Caco-2 (cell line): ENCODE measurements at places on chromosomes 12 and 14. TPM values are rescaled to one million over a fixed set of nuclear protein-coding genes. Genes with fewer than 3 reads are reported as not detected.

The INTS13 gene
- 40.1 and 41.5 TPM in 2 replicates for total RNA-seq

The CLIP1 gene
- 80.9 and 85.0 TPM in 2 replicates for total RNA-seq

GRCh38 chr14:99671235-99672224 is 12.6 kb upstream of the CYP46A1 start:
- H3K36me3 ChIP-seq, result no peaks in the 10 kb centered on the region
- H3K27me3 ChIP-seq, result no peaks in the 10 kb centered on the region
- no peak overlapping the region for H3K4me3 ChIP-seq

- no peak overlapping the region for H3K27ac ChIP-seq
- no peak for DNase-seq
Observed at GRCh38 chr12:67750513-67751183, 102.1 kb downstream of the DYRK2 start.

GRCh38 chr12:43914923-43915468 is 79.1 kb downstream of the TMEM117 start:
- no peaks in the 10 kb centered on the region for H3K27me3 ChIP-seq
- H3K27ac ChIP-seq, result no peak overlapping the region
- H3K4me3 ChIP-seq, result no peak overlapping the region
- no peaks in the 10 kb centered on the region for H3K4me1 ChIP-seq
- peak; percentile 7 for DNase-seq

- no peaks in the 10 kb centered on the region for H3K4me1 ChIP-seq
- no peaks in the 10 kb centered on the region for H3K27me3 ChIP-seq
- H3K36me3 ChIP-seq, result no peaks in the 10 kb centered on the region; the same call in 1 of the 2 replicates
- no peak overlapping the region for H3K4me3 ChIP-seq
- no peak overlapping the region for H3K27ac ChIP-seq
Observed at GRCh38 chr14:91341334-91341733, 76.3 kb downstream of the CCDC88C start.

The GLT8D2 gene
- 0.49 TPM in 1 of 2 replicates, not detected in the other for total RNA-seq

DNA sequence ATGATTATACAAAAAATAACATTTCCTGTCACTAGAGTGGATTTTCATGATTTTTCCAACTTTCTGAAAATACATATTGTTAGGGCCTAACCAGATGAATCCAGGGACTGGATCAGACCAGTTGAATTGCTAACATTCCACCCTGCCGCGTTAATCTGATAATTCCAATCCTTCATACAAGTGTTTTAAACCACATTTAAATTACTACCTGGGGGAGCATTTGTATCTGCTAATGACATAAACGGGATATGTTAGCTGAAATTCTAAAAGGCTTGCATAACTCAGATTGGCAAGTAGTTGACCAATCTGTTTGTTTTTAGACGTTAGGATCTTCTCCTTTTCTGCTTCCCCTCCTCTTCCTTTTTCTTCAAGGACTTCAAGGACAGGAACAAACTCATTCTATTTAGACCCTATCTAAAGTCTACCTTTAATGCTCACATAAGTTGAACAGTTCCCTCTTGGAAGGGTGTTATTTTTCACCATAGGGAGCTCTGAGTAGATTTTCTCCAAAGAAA is 239.0 kb downstream of the ADAMTS20 start:
- no peaks in the 10 kb centered on the region for H3K27me3 ChIP-seq
- DNase-seq, result no peak
- H3K4me3 ChIP-seq, result no peak overlapping the region
- no peaks in the 10 kb centered on the region for H3K4me1 ChIP-seq

DNA sequence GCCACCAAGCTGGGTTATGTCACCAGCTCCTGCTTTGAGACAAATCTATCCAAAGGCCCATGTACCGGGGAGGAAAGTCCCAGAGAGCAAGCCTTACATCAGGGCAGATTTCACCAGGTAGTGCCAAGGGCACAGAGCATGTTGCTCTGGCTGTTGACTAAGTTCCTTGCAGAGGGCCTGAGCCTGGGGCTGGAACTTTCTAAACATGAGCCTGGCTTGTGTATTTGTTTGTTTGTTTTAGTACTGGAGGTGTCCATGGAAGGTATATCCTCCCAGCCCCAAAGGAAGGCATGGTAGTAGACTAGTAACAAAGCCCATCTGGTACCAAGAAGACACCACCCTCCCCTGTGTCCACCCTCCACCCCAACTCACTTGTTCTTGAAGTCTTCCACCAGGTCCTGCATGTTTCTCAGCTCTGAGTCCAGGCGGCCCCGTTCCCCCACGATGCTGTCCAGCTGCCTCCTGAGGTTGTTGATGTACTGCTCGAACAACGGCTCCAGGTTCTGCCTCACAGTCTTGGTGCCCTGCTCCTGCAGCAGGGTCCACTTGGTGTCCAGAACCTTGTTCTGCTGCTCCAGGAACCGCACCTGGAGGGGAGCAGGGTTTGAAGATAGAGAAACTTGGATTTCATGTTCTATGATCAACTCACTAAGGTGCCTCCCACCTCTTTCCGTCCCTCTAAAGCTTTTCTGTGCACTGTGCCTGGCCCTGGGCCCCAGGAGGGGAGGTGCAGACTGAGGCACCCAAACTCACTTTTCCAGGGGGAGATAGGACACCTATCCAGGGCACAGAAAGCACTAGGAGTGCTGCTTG is 1.4 kb downstream of the KRT5 start:
- no peak for DNase-seq
- no peaks in the 10 kb centered on the region for H3K27me3 ChIP-seq
- no peak overlapping the region for H3K4me3 ChIP-seq
- H3K4me1 ChIP-seq, result peaks cover 19% of the 10 kb centered on the region

The TC2N gene
- total RNA-seq, result 30.6 and 31.0 TPM in 2 replicates

The REM2 gene
- 0.41 and 0.44 TPM in 2 replicates for total RNA-seq

The SLC6A12 gene
- 1.5 and 2.1 TPM in 2 replicates for total RNA-seq

DNA sequence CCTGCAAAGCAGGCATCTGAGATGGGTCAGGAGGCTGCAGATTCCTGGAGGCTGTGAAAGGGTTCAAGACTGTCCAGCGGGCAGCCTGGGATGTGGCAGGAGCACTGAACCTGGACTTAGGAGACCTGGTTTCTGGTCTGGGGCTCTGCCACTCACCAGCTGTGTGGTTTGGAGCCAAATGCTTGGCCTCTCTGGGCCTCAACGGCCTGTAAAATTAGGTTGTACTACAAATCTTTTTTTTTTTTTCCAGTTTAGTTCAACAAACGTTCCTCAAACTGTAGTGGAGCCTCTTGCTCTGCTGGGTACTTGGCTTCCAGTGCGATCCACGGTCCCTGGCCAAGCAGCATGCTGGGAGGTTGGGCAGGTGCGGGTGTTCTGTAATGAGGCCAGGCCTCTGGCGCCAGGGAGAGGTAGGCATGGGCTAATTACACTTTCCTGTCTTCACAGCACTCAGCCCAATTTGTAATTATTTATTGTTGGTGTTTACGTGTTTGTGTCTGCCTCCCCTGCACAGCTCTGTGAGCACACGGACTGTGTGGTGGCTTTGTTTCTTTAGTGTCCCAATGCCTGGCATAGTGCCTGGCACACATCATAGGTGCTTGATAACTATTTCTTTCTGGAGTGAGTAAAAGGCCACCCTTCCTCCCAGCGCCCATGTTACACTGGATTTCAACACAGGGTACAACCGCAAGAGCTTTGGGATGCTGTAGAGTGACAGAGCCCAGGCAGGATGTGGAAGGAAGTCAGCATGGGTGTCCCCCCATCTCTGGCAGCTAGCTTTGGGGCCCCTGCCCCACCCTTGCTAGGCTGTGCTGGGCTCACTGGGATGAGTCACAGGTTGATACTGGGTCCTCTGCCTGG is 5.8 kb upstream of the KRT80 start:
- H3K4me3 ChIP-seq, result no peak overlapping the region
- no peak for DNase-seq
- H3K4me1 ChIP-seq, result no peaks in the 10 kb centered on the region
- no peaks in the 10 kb centered on the region for H3K27me3 ChIP-seq
- no peak overlapping the region for H3K27ac ChIP-seq

DNA sequence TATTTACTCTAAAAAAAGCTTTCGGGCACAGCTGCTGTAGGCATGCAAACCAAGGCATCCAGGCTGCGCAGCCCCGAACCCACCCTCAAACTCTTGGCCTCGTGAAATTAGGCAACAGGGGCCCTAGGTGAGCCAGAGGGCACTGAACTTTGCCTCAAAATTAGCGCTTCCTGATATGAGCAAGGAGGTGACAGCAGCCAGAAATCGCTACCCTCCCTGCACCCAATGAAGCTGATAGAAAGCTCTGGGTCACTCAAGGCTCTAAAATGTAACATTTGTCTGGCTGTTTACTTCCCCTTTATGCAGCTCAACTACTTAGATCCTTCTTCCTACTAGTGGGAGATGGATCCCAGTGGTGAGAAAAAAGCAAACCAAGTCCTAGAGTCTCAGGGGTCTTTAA is 61.8 kb downstream of the PITPNM2 start:
- no peak for DNase-seq
- H3K4me1 ChIP-seq, result peaks cover 12% of the 10 kb centered on the region
- H3K36me3 ChIP-seq, result no peaks in the 10 kb centered on the region; the same call in 1 of the 2 replicates
- no peak overlapping the region for H3K4me3 ChIP-seq
- H3K27ac ChIP-seq, result no peak overlapping the region

DNA sequence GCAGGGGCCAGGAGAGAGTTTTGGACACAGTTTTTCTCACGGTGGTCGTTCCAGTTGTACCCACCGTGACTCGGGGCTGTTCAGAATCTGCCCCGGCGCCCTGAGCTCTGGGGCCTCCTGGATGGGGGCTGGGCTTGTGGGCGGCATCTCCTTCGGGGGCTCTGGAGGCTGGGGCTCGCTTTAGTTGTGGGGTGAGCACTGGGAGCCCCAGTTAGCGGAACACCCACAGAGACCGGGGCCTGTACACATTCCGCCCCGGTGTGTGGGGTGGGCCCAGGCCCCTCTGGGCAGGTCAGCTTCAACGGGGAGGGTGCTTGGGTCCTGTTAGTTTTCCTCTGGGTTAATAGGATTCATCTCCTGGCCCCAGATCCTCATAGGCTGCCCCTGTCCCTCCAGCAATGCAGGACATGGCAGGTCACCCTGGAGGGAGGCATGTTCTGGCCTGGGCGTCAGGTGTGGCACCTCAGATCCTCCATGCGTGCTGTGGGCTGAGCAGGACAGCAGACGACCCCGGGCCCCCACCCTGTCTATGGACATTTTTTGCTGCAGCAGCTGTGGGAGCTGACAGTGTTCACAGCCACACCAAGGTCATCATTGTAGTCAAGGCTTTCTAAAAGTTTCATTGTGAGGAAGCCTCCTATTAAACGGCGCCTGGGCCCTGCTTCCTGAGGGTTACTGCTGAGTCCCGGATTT is 393.2 kb downstream of the TMEM121 start:
- no peak overlapping the region for H3K27ac ChIP-seq
- H3K4me3 ChIP-seq, result no peak overlapping the region
- H3K27me3 ChIP-seq, result no peaks in the 10 kb centered on the region

DNA sequence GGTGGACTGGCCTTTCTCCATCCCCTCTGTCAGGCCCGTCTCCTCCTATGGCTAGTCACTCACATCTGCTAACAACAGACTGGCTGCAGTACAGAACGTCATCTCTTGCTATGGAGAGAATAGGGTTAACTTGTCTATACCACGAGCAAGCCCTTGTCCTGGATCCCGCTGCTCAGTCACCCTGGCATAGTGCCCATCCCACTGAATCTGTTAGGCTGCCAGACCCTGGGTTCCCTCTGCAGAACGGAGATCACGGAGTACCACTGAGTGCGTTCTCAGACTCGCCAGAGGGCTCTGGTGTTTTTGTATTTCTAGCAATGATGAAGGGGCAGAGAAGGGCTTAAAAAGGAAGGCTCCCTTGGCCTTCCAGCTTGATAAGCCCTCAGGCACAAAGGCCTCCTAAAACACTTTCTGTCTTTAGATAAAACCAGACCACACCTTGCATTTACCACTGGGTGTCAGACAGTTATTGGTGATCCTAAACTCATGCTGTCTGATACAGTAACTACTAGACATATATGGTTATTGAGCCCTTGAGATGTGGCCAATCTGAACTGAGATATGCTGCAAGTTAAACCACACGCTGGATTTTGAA is 6.3 kb upstream of the NRIP2 start:
- peaks cover 10% of the 10 kb centered on the region for H3K4me1 ChIP-seq
- H3K36me3 ChIP-seq, result no peaks in the 10 kb centered on the region
- H3K4me3 ChIP-seq, result no peak overlapping the region

DNA sequence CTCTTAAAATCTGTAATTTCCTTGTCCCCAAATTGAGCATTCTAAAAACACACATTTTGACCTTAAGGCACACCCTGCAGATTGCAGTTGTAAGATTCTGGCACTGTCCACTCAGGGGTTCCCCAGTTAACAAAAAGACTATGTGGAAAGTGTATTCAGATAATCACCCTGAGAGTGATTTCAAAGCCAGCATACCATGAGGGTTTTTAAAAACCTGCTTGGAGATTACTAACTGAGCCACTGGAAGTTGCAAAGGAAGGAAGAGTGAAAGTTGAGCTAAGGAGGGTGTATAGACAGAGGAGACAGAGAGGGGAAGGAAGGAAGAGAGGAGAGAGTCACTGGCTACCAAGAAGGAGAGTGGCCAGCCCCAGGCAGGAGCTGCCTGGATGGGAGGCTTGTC is 82.6 kb downstream of the EML1 start:
- H3K36me3 ChIP-seq, result no peaks in the 10 kb centered on the region
- no peak for DNase-seq
- H3K27ac ChIP-seq, result no peak overlapping the region
- peaks cover 4% of the 10 kb centered on the region for H3K4me1 ChIP-seq
- no peaks in the 10 kb centered on the region for H3K27me3 ChIP-seq
- H3K4me3 ChIP-seq, result no peak overlapping the region

DNA sequence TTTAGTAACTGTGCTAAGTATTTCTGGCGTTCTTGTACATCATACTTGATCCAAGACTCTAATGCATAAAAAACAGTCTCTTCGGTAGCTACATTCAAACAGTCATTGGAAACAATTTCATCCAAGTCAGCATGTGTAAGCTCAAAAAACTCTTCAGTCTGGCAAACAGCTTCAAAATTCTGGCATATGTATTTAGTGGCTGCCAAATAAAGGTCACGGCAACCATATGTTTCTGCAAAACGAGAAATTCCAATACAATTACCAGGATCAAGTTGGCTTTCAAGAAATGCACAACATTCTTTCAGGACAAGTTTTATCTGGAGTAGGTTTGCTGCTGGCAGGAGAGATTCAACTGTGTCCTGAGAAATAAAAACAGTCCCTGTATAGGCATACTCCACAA is 16.5 kb downstream of the KLHL28 start:
- no peak overlapping the region for H3K27ac ChIP-seq
- H3K4me1 ChIP-seq, result no peaks in the 10 kb centered on the region
- H3K36me3 ChIP-seq, result no peaks in the 10 kb centered on the region
- H3K4me3 ChIP-seq, result no peak overlapping the region

DNA sequence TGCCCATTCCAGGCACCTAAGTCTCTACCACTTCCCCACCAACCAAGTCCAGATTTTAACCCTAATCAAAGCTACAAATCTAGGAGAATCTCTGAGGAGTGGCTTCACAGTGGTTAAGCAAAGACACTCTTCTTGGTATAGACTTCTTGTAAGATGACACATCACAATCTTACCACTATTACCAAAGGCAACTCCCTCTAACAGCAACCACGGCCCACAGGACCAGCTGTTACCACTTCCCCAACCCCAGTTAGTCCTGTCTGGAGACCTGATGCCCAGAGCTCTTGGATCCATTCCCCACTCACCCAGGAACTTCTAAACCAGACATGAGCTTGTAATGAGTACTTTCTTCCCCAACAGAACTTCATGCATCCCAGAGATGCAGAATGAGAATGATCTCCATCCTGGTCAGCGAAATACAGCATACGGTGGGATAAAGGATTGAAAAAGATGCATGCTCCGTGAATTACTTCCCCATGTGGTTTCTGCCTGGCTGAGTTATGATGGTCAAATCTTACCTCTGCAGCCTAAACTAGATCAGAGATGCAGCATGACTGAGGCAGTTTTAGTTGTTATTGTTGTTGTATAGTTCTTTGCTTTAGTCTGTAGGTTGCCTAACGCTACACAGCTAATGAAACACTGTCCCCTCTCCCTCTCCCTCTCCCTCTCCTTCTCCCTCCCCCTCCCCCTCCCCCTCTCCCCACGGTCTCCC is 87.7 kb upstream of the FOXN3 start:
- H3K36me3 ChIP-seq, result no peaks in the 10 kb centered on the region
- no peak overlapping the region for H3K27ac ChIP-seq
- H3K27me3 ChIP-seq, result no peaks in the 10 kb centered on the region
- DNase-seq, result no peak
